ENCODE measurements at places on chromosomes 7 and 10.
A peak's percentile ranks its signal among the peaks of the same experiment; 100 is the strongest.

GRCh38 chr7:45050198-45050597 lies 38.6 kb downstream of the NACAD start:
- no peak for DNase-seq

DNA sequence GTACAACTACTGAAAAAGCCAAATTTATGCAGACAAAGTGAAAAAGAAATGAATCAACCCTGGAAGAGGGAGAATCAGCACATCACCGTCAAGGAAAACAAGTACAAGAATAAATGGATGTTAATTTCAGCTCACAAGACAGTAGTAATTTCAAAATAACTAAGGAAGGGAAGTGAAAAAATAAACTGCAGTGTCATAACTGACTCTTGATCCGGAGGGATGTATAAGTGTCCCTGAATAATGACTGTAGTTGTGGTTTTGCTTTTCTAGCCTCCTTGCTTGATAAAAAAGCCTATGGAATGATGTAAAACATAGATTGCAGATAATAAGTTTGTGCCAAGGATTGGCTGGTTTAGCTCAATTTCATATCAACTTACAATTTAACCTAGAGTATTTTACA lies 721.1 kb upstream of the C7orf33 start:
- DNase-seq = no peak

GRCh38 chr7:24978843-24979469 lies 1.0 kb downstream of the OSBPL3 start:
- no peak for DNase-seq

GRCh38 chr7:142964502-142965246 lies 2.5 kb upstream of the KEL start:
- DNase-seq = no peak

DNA sequence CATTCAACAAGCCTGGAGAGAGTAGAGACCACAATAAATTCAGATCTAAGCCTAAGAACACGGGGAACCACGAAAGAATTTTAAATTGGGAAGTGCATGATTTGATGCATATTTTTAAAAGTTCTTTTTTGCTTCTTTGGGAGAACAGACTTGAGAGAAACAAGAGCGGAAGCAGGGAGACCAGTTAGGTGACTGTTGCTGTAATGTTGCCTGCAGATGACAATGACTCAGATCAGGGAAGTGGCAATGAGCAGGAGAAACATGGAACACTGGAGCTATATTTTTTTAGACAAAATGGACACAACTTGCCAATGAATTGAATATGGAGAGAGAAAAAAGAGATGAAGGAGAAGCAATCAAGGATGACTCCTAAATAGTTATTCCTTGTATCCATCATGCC lies 125.1 kb downstream of the RAPGEF5 start:
- no peak for DNase-seq

DNA sequence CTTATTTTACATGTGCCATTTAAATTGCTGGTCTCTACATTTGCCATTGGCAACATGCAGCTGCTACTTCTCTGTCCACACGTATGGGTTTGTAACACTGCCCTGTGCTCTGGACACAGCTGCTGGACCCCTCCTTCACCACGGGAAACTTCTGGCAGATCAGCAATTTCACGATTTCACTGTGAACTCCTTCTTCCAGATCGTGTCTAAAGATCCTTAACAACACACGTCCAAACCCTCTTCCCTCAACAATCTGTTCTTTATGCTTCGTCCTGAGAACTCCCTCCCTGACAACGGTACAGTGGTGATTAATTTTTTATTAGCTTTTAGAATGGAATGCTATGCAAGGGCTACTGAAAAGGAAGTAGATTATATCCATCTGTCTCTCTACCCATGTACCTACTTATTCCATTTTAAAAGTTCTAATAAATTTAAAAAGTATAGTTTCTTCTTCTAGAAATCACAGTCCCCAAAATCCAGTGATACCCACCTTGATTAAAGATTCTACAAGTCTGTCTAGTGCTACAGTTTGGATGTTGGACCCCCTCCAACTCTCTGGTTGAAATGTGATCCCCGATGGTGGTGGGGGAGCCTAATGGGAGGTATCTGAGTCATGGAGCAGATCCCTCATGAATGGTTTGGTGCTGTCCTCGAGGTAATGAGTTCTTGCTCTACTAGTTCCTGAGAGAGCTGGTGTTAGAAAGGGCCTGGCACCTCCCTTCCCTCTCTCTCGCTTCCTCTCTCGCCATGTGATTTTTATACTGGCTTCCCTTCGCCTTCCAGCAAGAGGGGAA lies 81.0 kb downstream of the KIAA1549 start:
- DNase-seq = no peak

GRCh38 chr10:45224219-45224841 lies 91.1 kb downstream of the OR13A1 start:
- DNase-seq = peak; percentile 40

DNA sequence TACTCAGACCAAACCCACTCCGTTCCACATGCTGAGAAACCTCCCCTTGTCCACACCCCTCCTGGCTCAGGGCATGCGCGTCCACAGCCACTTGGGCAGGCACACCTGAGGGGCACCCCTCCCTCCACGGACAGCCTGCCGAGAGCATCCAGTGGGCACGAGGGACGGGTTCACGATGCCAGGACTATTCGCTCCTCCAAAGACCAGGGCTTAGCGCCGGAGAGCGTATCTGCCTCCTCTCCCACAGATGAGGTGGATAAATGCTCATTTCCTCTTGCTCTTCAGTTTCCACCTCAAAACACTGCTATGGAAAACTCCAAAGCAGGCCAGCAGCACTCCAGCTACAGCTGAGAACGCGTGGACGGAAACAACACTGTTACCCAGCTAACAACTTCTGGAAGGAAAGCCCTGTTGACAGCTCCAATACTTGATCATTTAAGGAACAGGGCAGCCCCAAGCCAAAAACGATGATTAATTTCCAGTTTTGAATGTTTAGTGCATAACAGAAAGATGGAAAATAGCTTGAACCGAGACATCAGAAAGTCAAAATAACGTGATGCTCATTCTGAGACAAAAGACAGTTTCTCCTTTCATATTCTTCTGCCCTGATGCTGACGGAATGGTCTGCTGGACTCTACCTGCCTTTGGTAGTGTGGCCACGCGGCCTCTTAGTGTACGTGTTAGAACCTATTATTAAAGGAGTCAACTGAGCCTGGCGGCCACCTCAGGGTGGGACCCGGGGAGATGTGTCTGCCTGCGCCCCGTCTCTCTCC lies 204.7 kb downstream of the DNAJB6 start:
- no peak for DNase-seq

DNA sequence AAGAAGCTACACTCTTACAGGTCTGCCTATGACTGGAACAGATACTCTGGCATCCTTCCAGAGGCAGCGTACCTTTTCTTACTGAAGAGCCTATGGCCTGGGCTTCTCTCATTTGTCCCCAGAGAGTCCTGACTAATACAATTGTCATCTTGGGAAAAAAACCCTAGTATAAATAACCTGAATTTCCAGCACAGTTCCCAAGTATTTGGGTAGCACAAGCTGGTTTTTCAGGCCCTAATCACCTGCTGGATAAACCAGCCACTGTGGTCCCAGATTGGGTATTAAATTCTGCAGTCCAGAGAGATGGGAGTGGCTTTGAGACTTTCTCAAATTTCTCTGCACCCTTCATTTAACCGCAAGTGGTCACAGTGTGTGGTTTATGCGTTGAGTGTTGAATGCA lies 186.8 kb upstream of the NEBL start:
- DNase-seq = no peak

DNA sequence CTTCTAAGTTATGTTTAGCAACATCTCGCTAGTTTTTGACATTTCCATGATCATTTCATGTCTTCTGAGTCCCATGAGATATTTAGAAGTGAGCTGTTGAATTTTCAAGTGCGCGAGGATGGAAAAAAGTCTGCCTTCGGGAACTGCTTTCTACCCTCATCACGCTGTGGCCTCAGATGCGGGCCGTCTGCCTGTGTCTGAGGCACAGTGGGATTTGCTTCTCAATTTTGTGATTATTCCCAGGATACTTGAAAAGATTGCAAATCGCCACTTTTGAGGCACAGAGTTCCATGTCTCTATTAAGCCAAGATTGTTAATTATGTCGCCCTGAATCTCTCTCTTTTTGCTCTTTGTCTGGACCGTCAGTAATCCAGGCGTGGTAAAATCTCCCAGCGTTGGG lies 30.8 kb upstream of the NKX6-2 start:
- DNase-seq = no peak

DNA sequence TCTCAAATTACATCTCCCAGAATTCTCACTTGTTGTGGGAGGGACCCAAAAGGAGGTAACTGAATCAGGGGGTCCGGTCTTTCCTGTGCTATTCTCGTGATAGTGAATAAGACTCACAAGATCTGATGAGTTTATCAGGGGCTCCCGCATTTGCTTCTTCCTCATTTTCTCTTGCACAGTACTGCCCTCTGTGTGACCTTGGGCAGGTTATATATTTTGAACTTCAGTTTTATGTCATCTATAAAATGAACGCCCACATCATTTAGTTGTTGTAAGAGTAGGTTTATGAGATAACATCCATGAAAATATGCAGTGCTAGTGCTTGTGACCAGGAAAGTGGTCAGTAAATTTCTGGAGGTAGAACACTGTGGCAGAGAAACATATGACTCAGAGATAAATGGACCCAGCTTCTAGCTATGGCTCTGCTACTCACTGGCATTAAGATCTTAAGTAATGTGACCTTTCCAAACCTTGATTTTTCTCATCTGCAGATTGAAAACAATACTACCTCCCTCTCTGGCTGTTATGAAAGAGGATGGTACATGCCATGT lies 44.3 kb downstream of the SCRN1 start:
- DNase-seq = no peak

DNA sequence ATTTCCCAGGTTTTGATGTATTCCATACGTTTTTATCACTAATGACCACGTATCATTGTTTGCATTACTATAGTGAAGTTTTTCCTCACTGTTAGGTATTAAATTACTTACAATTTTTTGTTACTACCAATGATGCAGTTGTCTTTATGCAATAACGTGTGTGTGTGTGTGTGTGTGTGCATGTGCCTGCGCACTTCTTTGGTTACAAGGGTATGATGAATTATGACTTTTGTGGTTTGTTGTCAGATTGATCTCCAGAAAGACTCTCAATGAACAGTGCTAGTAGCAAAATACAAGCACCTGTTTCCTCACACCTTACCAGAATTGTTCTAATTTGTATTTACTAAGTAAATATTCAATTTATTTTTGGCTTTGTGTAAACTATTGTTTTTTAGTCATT lies 51.5 kb downstream of the MCMBP start:
- DNase-seq = no peak

DNA sequence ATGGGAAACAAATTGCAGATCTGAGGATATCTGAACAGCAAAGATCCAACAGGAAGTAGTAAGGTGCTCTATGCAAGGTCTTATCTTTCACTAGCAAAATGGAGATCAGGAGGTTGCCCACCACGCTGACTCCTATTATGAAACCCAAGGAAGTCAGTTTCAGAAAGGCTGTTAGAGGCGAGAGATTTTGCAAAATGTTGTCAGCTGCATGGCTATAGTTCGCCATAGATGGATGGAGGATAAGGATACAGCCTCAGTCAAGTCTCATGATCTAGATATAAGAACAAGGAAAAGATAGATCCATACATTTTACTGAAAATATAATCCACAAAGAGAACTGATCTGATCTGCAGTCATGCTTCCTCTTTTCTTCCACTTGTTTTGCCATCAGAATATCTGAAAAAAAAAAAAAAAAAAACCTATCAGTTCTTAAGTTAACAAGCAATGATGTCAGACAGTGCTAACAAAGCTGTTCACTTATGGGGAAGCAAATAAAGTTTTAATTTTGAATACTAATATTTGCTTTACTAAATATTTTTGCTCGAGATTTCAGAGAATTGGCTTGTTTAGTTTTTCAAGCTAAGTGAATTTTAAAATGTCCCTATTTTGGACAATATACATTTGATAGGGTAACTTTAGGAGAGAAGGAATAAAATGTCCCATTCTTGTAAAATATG lies 2.0 kb downstream of the GPR85 start:
- DNase-seq = no peak

GRCh38 chr10:58217612-58218011 lies 50.1 kb downstream of the IPMK start:
- no peak for DNase-seq

DNA sequence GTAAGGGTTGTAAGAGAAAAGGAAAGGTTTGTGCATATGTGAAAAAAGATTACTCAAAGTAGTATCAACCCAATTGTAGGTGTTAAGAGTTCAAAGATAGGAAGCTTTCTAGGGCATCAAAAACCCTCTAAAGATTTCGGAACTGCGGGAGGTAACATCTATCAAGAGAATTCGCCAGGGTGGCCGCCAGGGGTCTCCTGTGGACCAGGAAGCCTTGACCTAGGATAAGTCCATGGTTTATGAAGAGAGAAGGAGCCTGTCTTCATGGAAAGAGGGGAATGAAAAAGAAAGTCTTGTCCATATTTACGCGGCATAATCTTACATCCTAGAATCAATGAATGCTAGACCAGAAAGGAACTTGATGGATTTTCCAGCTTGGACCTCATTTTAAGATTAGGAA lies 140.7 kb upstream of the CALCR start:
- peak; percentile 22 for DNase-seq

- DNase-seq = no peak
These were observed 702.3 kb downstream of the LRMDA start for GRCh38 chr10:76133597-76134255.

DNA sequence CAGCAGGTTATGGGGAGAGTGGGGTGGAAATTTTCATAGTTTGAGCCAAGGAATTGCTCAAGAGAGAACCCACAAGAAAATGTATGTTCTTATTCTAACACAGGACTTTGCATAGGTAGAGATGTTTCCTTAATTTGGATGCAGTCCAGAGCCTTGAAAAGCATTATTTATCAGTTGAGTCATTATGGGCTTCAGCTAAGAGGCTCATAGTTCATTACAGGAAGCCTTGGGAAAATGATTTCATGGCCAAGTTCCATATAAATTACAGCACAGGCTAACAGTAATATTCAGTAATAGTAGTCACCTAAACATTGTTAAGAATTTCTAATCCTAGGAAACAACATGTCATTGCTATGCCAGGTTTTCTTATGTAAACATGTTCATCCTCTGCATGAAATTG lies 131.1 kb upstream of the PTPRZ1 start:
- no peak for DNase-seq

- DNase-seq = no peak
These were observed 7.5 kb downstream of the AIMP2 start for GRCh38 chr7:6016653-6016966.

DNA sequence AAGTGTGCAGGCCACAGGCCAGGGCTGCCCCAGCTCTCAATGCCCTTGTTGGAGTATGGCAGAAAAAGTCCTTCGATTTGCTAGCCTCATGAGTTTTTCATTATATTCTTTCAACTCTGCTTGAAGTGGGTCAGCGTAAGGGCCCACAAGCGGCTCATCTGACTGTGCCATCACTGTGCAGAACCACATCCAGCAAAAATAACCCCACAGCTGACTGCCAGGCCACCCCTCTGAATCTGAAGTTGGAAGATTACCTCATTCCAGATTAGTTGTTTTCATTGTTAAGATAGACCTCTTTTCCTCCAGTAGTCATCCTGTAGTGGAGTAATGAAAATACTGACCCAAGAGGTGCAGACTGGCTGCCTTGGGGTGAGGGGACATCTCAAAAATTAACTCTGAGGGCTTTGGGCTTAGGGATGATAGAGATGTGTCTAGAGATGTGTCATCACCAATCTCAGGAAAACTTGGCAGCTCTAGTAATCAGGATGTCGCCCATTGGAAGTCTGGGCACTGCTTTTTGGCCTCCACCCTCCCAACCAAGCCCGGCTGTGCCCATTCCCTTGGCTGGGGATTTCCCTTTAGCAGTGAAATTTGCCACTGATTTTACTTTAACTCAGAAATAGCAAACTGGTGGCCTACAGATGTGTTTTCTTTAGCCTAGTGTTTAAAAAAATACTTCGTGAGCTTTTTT lies 164.3 kb downstream of the LCOR start:
- DNase-seq = no peak

- DNase-seq = no peak
These were observed 444.2 kb upstream of the C7orf33 start for GRCh38 chr7:148146346-148146745.

GRCh38 chr10:24891823-24892222 lies 60.6 kb downstream of the PRTFDC1 start:
- no peak for DNase-seq

All from colonic mucosa (tissue), 4 donors.